ENCODE measurements at places on chromosomes 16 and 17. TPM values are rescaled to one million over a fixed set of nuclear protein-coding genes. Genes with fewer than 3 reads are reported as not detected.

RNF151 gene
- total RNA-seq, result not detected

GRCh38 chr16:2015117-2015946 lies 4.3 kb upstream of the NPW start:
- no peak for DNase-seq

DNA sequence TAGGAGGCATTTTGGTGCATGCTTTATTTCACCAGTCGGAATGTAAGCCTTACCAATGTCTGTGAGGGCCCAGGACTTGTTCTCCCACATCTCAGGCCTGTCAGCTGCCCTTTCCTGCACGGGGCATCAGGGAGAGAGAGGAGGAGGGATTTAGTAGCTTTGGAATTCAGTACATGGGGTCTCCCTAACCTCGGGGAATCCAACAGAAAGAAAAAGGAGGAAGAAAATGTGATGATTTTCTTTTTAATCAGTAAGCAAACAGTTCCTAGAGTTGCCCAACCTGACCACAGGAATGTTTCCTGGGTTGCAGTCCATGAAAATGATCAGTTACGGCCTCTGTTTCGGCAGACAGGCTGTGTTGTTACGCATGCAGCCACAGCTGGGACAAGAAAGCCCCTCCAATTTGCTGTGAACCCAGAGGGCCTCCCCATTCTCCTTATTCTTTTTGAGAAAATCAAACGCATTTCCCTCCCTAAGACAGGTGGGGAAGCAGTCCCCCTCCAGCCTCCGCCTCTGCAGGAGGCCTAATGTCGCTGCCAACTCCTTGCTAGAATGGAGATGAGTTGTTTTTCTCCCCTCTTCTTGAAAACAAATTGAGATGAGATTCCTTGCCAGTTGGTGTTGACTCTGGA lies 53.1 kb upstream of the TANGO6 start:
- no peak for DNase-seq

DNA sequence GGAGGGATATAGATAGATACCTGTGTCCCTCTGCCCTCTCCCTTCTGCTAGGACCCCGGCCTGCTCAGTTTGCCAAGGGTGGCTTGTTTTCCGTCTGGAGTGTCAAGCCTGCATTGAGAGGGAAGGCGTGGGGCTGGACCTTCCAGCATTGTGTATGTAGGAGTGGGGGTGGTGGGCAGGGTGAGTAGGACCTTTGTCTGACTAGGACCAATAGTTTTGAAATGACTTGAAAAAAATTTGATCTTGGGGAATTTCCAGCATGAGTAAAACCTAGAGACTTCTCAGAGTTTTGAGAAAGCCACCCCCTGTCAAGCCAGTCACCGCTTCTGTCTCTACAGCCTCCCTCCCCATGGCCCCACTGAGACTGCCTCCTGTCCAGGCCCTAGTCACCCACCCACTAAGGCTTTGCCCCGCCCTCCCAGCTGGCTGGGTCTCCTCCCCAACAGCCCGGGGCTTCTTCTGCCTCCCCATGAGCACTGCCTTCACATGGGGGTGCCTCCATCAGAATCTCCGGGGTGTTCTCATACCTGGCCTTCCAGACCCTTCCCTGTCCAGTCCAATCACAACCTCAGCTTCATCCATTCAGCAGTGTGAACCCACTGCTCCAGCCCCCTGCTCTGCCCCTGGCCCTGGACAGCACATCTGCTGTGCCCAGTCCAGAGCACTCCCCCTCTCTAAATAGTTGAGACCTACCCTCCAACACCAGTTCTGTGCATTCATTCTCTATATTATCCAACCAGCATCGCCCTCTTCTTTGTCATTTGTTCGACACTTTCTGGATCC lies 207.0 kb downstream of the MSI2 start:
- DNase-seq, result peak; percentile 95

DNA sequence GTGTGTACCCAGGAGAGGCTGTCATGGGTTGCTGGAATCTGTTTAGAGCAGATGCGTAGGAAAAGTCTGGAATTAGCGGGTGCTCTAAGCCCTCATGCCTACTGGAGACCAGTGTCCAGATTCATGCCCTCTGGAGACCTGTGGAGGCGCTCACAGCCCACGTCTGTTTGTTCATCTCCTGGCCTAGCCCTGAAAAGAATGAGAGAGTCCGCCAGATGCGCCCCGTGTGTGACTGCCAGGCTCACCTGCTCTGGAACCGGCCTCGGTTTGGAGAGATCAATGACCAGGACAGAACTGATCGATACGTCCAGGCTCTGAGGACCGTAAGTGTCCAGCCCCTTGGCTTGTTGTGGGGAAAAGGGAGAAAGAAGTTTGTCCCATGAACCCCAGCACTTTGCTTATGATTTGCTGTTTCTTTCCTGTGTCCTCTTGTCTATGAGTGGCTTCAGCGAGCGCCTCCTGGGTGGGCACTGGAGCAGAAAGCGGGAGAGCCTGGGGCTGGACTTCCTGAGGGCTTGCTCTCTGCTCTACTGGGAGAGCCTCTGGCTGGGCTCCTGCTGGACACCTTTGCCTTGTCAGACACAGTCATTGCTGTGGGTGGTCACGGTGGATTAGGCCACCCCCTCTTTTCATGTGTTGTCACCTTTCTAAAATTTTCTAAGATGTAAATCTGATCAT lies 35.3 kb downstream of the PRMT7 start:
- no peak for DNase-seq

GRCh38 chr17:47200325-47200664 lies 8.9 kb upstream of the MYL4 start:
- no peak for DNase-seq

- no peak for DNase-seq
These were observed 240.7 kb downstream of the RBFOX3 start for GRCh38 chr17:79370126-79370525.
